Articular chondrocyte of knee joint (primary cell): ENCODE measurements at places on chromosomes 2 and 18. TPM values are rescaled to one million over a fixed set of nuclear protein-coding genes. Genes with fewer than 3 reads are reported as not detected.

Gene EN1
- total RNA-seq: 0.26 TPM in 1 of 2 replicates, not detected in the other

Gene IMPA2
- 20.5 and 23.1 TPM in 2 replicates for total RNA-seq

Gene IL37
- total RNA-seq: not detected in 2 replicates

Gene CDH7
- total RNA-seq: not detected in 2 replicates

Gene LIPG
- 0.32 and 0.39 TPM in 2 replicates for total RNA-seq

Gene LHCGR
- total RNA-seq: 0.32 and 0.39 TPM in 2 replicates

Gene TTC32
- 6.5 and 14.0 TPM in 2 replicates for total RNA-seq

Gene DAW1
- 0.13 and 0.22 TPM in 2 replicates for total RNA-seq

Gene FAM161A
- 2.3 and 2.4 TPM in 2 replicates for total RNA-seq

Gene PSD4
- 4.2 and 5.1 TPM in 2 replicates for total RNA-seq

Gene UNC80
- total RNA-seq: not detected in 2 replicates
